ENCODE measurements at places on chromosomes 13 and 19.
A peak's percentile ranks its signal among the peaks of the same experiment; 100 is the strongest.

- DNase-seq, result no peak
These were observed 20.4 kb downstream of the LMTK3 start for GRCh38 chr19:48490981-48491792.

DNA sequence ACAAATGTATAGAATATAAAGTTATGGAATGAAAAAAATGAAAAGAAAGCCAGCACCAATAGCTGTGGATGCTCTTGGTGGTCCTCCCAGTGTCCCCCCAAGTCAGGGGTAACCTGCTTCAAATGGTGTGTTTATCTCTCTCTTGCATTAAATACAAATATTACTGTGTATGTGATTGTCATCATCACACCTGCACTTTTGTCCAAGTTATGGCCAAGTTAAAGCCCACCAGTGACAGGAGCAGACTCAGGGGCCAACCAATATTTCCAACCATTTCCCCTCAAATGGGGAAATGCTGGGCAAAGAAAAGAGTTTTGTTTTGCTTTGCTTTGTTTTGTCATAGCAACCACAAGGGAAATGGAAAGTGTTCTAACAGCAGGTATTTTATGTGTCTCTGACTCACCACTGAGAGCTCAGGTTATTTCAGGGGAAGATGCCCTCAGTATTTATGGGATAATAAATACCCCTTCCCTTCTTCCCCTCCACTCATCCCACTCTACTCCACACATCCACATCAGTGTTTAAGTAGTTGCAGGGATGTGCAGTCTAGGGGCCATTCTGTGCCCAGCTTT is 133.6 kb downstream of the COL4A1 start:
- DNase-seq, result no peak

DNA sequence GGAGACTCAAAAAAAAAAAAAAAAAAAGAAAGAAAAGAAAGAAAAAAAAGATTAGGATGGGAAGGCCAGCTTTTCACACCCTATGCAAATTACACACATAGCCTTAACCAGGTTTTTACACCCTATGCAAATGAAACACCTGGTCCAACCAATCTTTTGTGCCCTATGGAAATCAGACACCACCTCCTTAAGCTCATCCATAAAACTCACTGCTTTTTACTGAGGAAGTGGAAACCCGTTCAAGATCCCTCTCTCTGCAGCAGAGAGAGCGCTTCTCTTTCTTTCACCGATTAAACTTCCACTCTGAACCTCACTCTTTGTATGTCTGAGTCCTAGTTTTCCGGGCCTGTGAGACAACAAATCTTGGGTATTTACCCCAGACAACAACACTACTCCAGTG is 25.3 kb upstream of the HOMER3 start:
- DNase-seq, result no peak

GRCh38 chr19:6263306-6263705 is 16.5 kb downstream of the MLLT1 start:
- DNase-seq, result no peak

DNA sequence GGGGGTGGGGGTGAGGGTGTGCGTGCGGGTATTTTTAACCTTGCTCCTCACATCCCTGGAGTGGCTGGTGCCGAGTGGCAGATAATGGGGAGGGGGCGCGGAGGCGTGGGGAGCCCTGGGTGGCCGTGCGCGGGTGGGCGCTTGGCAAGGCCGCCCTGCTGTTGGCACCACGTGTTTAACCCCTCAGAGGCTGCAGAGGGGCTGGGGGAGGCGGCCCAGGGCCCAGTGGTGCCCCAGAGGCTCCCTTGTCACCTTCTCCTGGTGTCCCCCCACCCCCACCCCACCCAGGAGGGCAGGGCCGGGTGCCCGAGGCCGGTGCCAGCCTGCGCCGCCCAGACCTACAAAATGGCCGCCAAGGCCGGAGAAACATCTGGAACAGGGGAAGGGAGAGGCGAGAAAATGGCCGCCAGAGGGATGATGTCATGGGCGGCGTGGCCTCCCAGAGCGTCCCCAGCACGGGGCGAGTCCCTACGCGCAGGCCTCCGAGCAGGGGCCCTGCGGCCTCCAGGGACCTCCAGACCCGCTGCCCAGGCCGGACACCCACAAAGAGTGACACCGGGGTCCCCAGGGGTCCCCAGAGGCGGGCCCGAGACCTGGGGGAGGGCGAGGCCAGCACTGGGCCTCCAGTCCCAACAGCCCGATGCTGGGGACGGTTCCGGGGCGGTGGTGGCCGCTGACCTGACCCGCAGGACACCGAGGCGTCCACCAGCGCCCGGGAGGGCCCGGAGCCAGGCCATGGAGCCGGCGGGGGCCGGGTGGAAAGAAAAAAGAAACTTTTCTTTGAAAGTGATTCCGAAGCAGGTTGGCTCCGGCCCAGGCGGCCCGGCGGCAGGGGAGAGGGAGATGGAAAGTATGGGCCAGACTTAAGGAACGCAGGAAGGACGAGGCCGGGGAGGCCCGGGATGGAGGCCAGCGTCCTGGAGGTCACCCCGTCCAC is 38.2 kb downstream of the NFIC start:
- DNase-seq, result peak; percentile 90

DNA sequence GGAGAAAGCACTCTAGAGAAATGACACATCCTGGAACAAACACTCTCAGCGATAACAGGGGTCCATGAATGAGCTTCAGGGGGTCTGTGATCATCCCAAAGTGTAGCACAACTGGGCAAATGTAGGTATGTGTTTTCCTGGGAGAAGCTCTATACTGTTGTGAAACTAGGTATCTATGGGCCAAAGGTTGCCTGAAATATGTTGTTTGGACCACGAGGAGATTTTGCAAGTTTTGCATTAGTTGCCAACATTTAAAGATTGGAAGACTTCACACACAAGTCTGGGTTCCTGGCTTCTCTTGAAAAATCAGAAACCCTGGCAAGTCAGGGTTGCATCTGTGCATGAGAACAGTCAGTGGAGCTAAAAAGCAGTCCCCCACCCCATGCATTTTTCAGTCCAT is 26.7 kb upstream of the POU2F2 start:
- DNase-seq, result no peak

DNA sequence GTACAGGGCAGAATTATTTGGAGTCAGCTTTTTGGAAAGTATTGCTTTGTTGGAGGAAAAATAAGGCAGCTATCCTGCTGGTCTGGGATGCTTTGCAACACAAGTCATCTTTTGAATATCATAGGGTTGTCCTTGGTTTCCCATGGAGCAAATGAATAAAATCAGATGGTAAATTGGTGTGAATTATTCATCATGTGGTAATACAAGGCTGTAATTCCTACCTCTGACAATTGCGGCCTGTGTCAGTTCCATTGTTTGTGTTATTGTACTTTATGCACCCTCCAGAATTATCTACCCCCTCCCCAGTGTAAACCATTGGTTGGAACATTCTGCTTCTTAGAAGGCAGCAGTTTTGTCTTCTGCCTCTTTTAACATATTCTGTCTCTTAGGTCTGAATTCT is 46.2 kb downstream of the RNASEH2B start:
- no peak for DNase-seq

GRCh38 chr13:73074926-73075325 is 16.1 kb downstream of the KLF5 start:
- DNase-seq, result no peak

DNA sequence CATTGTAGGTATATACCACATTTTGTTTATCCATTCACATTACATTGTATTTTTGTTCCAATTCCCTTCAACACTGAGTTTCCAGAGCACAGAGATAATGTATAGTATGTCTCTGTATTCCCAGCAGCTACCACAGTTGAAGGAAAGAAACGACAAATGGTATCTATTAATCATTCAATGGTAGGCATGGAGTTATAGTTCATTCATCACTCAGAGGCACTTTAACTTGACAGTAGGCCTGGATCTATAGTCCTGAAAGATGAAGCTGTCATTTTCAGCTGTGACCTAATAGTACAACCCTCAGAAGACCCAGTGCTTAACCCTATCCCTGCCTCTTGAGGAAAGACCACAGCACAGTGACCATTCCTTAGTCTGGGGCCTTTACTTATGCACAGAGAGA is 163.0 kb upstream of the TMTC4 start:
- no peak for DNase-seq

DNA sequence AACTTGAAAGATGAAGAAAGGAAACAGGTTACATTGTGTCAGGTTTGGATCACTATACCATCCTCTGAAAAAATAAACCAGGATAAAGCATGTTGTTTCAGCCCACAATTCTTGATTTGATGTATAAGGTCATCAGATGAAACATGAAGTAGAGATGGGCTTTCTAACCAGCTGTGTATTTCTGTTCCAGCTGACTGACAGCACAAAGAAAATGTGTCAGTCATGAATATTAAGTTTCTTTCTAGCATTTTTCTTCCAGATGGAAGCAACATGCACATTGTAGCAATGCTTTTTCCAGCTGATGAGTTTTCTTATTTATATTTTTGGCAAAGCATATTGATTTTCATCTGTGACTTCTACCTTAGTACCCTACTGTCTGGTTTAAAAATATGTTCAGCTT is 199.6 kb downstream of the OXGR1 start:
- no peak for DNase-seq

DNA sequence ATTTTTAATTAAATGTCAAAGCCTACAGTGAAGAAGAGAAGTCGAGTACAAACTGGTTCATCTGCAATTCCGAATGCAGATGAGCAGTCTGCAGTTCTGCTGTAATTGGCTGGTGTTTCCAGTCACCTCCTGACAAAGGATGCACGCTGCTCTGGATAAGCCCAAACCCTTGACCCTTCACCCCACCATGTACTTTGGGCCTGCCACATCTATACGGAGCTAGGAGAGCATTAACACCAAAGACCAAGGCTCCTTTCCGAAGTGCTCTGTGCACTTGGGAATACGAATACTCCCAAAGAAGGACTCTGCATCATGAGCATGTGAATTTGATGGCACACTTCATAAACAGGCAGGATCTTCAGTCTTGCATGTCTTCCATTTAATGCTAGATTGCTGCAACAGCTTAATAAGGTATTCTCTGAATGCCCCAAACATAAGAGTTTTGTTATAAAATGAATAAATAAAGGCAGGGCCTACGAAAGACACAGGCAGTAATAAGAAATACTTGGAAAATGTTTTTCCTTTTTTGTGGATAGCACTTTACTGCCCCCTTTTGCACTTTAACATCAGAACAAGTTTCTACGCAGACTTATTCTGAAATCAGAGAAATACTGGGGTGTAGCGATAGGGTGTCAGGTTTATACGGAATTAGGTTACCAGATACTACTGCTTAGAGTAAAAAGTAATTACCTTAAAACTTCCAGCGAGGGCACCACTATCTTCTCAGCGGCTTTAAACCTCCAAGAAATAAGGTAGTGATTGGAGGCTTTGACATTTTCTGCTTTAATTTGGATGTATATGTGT is 15.0 kb downstream of the EFNB2 start:
- peak; percentile 34 for DNase-seq

DNA sequence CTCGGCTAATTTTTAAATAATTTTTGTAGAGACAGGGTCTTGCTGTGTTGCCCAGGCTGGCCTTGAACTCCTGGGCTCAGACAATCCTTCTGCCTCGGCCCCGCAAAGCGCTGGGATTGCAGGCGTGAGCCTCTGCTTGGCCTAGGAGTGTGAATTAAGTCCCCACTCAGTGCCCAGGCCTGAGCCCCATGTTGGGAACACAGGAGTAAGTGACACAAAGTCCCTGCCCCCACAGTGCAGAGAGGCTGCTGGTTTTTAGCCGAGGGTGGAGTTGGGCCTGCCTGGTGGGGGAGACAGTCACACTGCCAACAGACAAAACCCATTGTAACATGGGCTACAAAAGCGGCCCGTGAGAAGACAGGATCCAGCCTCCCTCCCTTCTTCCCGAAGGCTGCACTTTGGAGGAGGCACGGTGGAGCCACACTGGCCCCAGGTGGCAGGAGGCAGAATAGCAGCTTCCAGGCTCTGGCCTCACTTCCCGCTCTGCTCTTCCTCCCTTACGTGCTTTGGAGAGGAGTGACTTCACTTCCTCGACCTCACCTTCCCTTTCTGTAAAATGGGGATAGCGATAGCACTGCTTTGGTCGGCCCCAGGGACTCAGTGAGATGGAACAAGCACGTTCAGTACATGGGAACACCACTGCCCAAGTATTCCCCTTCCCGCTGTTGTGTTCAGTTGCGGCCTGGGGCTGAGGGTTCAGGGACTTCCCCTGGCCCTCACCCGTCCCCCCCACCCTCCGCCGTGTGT is 15.2 kb upstream of the EHD2 start:
- DNase-seq, result peak; percentile 68

- no peak for DNase-seq
These were observed 9.5 kb downstream of the ACTMAP start for GRCh38 chr19:40740747-40741146.

- DNase-seq, result no peak
These were observed 11.4 kb downstream of the BLOC1S3 start for GRCh38 chr19:45189971-45190370.

GRCh38 chr19:54432144-54432738 is 16.8 kb upstream of the LENG8 start:
- DNase-seq, result no peak

GRCh38 chr13:44719857-44720671 is 143.9 kb upstream of the TSC22D1 start:
- no peak for DNase-seq

DNA sequence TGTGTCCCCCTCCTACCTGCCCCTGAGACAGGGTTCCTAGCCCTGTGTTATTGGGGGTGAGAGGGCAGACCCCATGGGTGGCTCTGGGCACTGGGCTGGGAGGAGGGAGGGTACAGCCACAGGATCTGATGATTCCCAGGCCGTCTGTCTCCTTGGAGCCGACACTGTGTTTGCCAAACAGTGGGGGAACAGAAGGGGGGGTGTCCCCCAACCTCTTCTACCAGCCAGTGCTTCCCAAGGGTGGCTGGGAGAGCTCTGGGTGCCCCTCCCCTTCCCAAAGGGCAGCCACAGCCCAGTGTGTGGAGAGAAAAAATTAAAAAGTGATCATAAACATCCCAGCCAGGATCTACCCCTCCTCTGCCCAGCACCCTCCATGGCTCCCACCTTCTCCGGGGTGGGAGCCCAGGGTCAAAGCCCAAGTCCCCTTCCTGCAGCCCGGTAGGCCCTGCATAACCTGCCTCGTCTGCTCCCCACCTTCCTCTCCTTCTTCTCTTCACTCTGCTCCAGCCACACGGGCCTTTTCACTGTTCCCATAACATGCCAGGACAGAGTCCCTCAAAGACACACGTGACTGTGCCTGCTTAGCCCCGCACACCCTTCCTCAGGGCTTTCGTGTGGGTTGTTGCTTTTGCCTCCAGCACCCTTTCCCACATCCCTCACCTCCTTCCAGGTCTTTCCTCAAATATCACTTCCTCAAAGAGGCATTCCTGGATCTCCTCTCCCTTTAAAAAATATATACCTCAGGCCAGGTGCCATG is 1.4 kb upstream of the PLIN4 start:
- DNase-seq, result no peak

- no peak for DNase-seq
These were observed 1598.8 kb upstream of the MIR17HG start for GRCh38 chr13:89748716-89749115.

- no peak for DNase-seq
These were observed 505.0 kb upstream of the KLHL1 start for GRCh38 chr13:70613295-70613694.

GRCh38 chr13:47337781-47338507 is 441.1 kb upstream of the HTR2A start:
- no peak for DNase-seq

- DNase-seq, result no peak
These were observed 9.4 kb upstream of the RAB20 start for GRCh38 chr13:110570886-110571285.
